AG04449 (cell line): ENCODE measurements at places on chromosomes 16 and 17.

DNA sequence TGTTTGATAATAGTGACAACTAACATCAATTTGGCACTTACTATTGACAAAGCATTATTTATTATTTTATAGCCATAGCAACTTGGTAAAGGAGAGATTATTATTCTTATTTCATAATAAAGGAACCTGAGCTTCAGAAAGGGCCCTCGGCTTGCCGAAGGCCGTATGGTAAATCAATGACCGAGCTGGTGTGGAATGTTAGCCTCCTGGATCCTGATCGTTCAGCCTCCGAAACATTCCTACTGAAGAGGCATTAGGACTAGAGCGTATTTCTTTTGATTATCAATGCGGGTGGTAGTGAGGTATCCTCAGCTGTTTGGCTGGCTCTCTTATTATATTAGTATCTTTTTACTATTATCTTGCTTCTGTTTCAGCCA, 199.3 kb upstream of the TBX2 start:
- no peak for DNase-seq

- DNase-seq: no peak
These were observed 56.0 kb downstream of the ABAT start for GRCh38 chr16:8730335-8730915.

GRCh38 chr16:64702415-64702814, 419.4 kb downstream of the CDH11 start:
- no peak for DNase-seq

- DNase-seq: no peak
These were observed 233.1 kb upstream of the AXIN2 start for GRCh38 chr17:65794572-65794971.

- DNase-seq: no peak
These were observed 85.5 kb upstream of the SALL1 start for GRCh38 chr16:51236583-51236982.

DNA sequence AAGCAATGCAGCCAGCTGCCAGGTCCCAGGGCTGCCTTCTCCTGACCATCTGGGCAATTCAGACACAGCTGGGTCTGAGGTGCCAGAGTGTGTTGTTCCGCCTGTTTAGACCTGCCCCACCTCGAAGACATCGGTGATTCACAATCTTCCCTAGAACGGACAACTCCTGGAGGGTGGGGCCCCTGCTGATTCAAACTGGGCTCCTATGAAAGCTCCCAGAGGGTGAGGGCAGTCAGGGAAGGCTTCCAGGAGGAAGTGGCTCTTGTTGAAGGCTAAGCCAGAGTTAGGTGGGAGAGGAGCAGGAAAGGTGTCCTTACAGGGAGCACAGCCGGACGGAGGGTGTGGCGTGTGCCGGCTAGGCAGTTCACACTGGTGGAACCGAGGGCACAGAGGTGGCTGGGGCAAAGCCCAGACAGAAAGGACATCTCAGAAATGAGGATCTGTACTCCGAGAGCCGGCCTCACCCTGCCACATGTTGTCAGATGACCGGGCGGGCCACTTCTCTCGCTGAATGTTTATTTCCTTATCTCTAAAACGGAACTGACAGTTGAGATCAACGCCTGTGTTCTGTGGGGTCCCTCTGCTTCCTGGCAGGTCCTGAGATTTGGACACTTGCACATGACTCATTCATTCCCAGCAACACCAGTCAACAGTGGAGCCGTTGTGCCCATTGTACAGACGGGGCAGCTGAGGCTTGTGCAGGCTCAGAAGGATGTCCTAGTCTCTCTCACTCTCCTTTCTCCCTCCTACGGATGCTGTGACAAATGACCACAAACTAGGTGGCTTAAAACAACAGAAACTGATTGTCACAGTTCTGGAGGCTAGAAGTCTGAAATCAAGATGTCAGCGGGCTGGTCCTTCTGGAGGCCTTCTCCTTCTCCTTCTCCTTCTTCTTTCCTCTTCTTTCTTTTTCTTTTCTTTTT, 26.9 kb upstream of the LITAF start:
- DNase-seq: no peak

DNA sequence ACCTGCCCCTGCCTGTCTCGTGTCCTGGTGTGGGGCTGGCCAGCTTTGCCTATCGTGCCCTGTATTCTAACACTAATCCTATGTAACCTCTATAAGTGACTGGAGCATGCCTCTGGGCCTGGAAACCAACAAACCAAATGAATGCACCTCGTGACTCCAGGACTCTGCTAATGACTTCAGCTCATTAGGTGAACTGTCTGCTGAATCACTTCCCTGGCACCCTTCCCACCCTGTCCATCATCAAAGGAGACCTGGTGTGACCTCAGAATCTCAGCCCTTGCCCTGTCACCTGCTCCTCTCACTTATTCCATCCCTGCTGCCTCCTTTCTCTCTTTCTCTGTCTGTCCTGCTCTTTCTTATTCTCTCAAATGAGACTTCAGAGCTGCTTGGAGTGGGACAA, 322.4 kb downstream of the CBLN1 start:
- no peak for DNase-seq

DNA sequence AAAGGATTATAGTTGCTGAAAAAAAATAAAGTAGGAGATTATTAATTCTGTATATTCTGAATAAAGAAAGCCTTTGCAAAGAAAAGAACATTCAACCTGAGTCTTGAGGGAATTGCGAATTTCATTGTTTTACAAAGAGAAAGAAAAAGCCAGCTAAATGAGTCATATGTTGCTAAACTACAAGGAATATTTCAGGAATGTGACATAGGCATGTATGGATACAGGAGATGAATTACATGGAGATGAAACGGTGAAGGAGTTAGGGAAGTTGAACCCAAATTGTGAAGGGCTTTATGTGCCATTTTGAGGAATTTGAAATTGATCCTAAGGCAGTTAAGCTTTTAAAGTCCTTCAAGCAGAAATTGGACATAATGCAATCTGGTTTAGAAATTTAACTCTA, 177.3 kb upstream of the RBL2 start:
- peak; percentile 10 for DNase-seq

GRCh38 chr16:70665806-70666735, 19.7 kb downstream of the IL34 start:
- DNase-seq: no peak

DNA sequence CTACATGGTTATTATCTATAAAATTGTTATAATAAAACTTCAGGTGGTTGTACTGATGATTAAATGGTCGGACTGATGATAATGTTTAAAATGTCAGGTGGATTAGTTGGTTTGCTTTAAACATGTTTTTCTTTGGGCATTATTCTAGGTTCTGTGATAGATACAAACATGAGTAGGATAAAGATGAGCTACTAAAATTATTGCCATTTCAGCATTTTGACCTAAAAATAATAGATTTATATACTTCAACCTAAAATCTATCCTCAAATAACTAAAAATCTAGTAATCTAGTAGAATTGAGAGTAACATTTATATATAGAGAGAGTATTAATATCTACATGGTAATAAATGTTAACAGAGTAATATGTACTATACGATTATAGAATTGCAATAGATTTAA, 241.7 kb upstream of the CDH8 start:
- DNase-seq: no peak

DNA sequence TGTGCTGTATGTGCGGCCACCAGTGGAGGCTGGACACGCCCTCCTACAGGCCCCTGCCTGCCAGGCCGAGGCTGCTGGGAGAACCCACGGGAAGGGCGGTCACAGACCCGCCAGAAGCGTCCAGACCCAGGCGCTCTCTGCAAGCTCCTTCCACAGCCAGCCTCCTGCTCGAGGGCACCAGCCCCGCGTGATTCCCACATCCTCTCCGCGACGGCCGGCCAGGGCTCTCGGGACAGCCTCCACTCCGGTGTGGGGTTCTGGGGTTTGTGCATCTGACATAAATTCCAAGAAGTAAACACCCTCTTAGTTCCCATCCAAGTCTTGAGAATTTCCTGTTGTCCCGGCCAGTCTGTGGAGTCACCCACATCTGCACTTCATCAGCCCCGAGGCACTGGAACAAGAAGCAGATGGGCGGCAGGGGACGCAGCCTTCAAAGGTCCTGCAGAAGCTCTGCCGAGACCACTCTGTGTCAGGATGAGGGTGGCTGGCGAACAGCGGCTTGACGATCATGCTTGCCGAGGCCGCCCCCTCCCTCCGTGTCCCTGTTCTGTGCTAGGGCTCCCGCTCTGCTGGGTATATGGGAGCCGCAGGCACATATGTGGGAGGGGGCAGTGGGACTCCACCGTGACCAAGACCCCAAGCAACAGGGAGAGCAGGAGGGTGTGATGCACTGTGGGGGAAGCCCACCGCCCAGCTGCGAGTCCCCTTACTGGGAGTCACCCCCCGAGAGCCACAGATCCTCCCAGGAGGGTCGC, 2.4 kb upstream of the TMEM204 start:
- DNase-seq: peak; percentile 37

- no peak for DNase-seq
These were observed 24.7 kb upstream of the WSB1 start for GRCh38 chr17:27269201-27269600.

GRCh38 chr16:82630688-82631087, 3.9 kb downstream of the CDH13 start:
- no peak for DNase-seq
